Activated T-cell treated with anti-CD3 and anti-CD28 coated beads for 1 hour (primary cell): ENCODE measurements at places on chromosomes 2 and 18.

- DNase-seq, result peak; percentile 58
Measured at GRCh38 chr2:119174216-119174992, 15.9 kb upstream of the C1QL2 start.

GRCh38 chr2:38960609-38961320, 71.1 kb downstream of the ARHGEF33 start:
- no peak for DNase-seq

- DNase-seq, result no peak
Measured at GRCh38 chr2:174595891-174596397, 1.7 kb downstream of the WIPF1 start.

DNA sequence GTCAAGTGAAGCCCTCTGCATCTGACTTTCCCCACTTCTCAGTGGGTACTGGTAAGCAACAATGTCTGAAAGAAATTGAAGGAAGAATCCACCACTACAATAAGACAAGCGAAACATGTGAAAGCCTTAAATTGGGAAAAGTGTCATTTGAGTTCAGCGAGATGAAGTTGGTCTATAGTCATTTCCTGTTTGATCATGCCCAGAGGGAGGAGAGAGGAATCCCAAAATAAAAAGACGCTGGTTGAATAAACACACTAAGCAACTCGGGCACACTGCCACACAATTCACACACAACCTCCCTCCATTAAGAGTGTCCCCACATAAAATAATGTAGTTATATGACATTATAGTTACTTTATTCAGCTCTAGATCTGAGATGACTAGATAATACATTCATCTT, 166.1 kb downstream of the CBLN2 start:
- no peak for DNase-seq

- DNase-seq, result no peak
Measured at GRCh38 chr2:176585791-176586190, 316.5 kb downstream of the MTX2 start.
